ENCODE measurements at places on chromosomes 6 and 20. TPM values are rescaled to one million over a fixed set of nuclear protein-coding genes. Genes with fewer than 3 reads are reported as not detected.

The FILIP1 gene
- 0.07 TPM for total RNA-seq

The FAM184A gene
- 1.2 TPM for total RNA-seq

DNA sequence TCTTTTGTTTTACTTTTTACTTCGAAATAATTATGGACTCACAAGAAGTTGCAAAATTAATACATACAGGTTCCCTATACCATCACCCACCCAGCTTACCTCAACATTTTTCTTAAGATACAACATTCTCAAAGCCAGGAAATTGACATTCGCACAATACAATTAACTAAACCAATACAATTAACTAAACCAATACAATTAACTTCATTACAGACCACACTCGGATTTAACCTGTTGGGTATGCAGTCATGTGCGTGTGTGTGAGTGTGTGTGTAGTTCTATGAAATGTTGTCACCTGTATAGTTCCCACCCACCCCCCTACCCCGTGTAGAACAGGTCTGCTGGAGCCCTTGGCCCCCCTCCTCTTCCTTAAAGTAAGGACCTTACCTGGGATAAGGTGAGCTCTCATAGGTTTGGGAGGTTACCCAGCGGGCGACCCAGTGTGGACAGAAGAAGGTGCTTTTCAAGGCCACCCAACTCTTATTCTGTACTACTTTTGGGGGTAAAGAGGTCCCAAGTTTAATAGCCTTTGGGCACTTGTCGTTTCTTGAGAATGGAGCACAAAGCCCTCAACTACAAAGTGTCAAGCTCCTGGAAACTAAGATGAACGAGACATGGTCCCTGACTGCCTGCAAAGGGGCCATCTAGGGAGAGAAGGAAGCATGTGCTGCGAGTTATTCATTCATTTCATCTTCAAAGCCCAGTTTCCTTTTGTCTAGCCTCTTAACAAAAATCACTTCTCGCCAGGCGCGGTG lies 544 bp upstream of the STK38 start:
- no peak for DNase-seq

- DNase-seq, result no peak
Measured at GRCh38 chr20:8428988-8429387, 296.9 kb downstream of the PLCB1 start.

The SIRPG gene
- total RNA-seq, result not detected

DNA sequence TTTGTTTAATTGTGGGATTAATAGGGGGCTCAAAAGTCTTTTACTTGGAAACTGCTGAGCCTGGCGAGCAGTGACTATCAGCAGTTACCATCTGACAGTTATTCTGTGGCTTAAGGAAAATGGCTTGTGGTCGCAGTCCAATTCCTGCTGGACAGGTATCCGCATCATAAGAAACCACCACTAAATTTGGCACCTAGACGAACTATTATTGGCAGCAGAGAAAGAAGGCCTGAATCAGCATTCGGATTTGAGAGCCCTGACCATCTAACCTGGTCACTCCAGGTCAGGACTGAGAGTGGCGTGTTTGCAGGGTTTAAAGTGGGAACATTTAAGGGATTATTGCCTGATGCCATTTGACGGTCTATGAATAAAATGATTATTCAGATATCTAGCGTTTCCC lies 146.4 kb downstream of the RPS12 start:
- DNase-seq, result no peak

DNA sequence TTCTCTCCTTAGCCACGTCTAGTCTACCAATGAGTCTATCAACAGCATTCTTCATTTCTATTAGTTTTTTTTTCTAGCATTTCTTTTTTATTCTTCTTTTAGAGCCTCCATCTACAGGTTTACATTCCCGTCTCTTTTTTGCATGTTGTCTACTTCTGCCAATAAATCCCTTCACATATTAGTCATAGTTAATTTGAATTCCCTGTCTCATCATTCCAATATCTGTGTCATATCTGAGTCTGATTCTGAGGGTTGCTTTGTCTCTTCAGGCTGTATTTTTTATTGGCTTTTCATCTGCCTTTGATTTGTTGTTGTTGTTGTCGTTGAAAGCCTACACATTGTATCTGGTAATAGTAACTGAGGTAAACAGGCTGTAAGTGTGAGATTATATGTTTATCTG lies 104.6 kb downstream of the HMGCLL1 start:
- DNase-seq, result no peak

The TRAPPC3L gene
- not detected for total RNA-seq

DNA sequence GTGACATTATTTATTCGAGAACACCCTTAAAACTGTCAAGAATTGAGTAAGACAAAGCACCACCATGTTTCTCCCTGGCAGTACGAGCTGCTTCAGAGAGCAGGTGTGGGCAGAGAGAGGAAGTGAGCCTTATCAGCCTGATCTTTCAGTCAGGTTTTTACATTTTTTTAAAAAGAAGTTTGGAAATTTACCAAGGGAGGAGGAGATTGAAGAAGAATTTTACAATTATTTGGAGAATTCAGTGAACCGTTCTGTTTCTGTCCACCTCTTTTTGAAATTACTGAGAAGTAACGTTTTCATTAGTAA lies 75.5 kb downstream of the ZDHHC14 start:
- DNase-seq, result no peak

The FOXF2 gene
- total RNA-seq, result not detected

The F13A1 gene
- 5.4 TPM for total RNA-seq

GRCh38 chr20:2236256-2236655 lies 59.5 kb upstream of the TGM3 start:
- no peak for DNase-seq

The TRIM10 gene
- total RNA-seq, result not detected

- DNase-seq, result no peak
Measured at GRCh38 chr6:131129689-131130553, 5.3 kb upstream of the AKAP7 start.

GRCh38 chr6:157302736-157303135 lies 20.6 kb downstream of the TMEM242 start:
- no peak for DNase-seq

The RAET1L gene
- total RNA-seq, result 3.1 TPM

GRCh38 chr6:89412071-89413005 lies at the start of gene RRAGD:
TSS of gene RRAGD (minus strand) at chr6:89412273. CDS start at chr6:89411993, 280 bp downstream.
- no peak for DNase-seq

- no peak for DNase-seq
Measured at GRCh38 chr6:34223381-34223955, 13.2 kb upstream of the HMGA1 start.

The JPH2 gene
- total RNA-seq, result 2.9 TPM

The IL20RA gene
- 0.22 TPM for total RNA-seq

DNA sequence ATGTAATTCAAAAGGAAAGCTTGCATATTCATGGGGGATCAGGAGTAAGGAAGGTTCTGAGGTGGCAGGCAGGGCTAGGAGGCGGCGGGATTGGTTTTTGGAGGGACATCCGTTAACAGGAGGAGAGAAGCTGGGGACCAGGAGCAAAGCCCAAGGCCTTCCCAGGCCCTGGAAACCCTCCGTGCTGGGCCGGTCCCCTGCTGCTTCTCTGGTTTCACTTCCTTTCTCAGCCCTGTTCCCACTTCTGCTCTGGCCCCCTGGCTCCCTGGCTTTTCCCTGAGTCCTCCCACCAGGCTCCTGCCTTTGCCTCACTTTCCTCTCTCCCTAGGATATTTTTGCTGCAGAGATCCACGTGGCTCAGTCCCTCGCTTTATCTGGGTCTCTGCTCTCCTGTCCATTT lies 26.4 kb upstream of the SALL4 start:
- no peak for DNase-seq
